NT2/D1 (cell line): ENCODE measurements at places on chromosomes 1 and 21.
A peak's percentile ranks its signal among the peaks of the same experiment; 100 is the strongest.

- DNase-seq, result no peak
These were observed 70.9 kb upstream of the EDEM3 start for GRCh38 chr1:184825571-184825970.

DNA sequence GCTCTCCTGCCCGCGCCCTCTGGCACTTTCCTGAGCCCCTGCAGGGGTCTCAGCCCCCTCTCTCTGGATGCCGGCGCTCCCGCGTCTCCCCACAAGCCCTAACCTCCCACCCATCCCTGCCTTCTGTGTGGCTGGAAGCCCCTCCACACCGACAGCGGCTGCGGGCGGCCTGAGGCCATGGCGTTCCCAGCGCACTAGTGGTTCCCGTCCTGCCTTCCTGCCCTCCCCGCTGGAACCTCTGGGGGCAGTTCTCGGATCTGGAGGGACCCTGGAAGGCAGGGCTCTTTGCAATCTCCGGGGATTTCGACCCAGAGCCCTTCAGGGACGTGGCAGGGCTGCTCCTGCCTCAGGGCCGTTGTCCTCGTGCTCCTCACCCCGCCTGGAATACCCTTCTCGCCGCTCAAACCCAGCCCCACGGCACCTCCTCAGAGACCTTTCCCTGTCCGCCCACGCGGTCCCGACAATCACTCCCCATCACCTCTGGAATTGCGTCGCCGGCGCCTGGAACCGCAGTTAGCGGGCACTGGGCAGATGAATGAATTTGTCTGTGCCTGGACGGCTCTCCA lies 493 bp upstream of the ESPN start:
- DNase-seq, result no peak

GRCh38 chr1:13528320-13528719 lies 14.5 kb upstream of the LRRC38 start:
- no peak for DNase-seq

GRCh38 chr1:162663086-162663485 lies 30.8 kb downstream of the DDR2 start:
- DNase-seq, result no peak

DNA sequence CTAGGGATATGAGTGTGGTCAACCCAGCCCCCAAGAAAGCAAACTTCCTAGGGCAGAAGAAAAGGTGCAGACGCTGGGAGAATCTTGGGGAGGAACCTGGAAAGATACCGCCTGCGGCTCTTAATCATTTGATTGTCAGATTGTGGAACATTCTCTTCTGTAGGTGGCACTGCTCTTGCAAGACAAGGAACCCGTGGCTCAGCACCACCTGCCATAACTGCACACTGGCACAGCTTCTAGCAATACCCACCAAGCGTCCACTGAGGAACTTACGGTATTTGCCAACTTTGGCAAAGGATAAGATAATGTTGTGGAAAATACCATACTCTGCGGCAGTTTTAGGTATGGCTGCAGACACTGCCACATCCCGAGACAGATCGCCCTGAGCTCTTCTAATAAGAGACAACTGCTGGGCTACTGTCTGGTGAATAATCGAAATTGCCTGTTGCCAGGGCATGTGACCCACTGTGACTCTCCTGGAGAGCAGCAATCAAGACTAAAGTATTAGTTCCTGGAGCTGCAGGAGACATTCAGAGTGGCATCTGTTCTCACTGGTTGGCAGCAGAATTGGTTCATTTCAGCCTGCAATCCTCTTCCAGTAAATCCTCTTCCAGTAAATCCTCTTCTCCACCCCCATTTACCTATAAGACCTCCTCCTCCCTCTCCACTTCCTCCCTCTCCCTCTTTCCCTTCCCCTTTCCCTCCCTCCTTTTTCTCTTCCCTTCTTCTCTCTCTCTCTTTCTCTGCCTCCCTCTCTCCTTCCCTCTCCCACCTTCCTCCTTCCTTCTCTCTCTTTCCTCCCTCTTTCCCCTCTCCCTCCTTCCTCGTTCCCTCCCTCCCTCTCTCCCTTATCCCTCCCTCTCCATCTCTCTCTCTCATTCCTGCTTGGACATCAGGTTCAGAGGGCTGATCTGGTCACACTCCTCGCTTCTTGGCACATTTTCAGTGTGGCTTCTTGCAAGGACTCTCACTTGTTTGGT lies 49.7 kb upstream of the B3GALT5 start:
- DNase-seq, result no peak

- peak; percentile 99 for DNase-seq
These were observed at the start of gene BSDC1 for GRCh38 chr1:32394141-32394889. BSDC1 (minus strand) TSS chr1:32394441; CDS start chr1:32394414, 27 bp downstream.

GRCh38 chr1:63980740-63981407 lies 207.1 kb downstream of the ROR1 start:
- no peak for DNase-seq

DNA sequence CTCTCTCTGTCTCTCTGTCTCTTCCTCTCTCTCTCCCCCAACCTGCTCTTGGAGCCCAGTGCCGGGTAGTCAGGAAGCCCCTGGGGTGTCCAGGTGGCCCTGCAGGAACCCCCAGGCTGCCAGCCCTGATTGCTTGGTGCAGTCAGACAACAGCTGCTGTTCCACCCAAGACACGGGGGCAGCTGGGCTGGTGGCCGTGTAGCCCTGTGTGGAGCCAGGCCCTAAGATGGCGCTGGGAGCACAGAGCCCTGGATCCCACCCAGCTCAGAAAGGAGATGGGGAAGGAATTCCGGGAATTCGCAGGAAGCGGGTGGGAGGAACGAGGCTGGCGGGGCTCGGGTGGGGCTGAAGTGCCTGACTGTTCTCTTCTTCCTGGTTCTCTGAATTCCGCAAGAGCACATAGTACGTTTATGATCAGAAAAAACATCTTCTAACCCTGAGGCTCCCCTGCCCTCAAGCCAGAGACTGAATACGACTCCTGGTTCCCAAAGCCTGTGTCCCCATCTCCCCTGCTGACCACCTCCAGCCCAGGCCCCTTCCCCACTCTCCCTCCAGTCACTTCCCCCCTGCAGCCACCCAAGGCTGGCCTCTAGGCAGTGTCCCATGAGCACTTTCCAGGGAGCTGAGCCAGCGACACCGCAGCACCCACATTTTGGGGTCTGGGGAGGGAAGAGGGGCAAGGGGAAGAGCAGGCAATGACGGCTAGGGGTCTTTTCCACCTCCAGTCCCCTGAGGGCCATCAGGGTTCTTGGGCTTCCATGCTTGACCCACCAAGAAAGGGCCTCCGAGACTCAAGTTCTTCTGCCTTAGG lies 55.0 kb downstream of the WNT9A start:
- no peak for DNase-seq

DNA sequence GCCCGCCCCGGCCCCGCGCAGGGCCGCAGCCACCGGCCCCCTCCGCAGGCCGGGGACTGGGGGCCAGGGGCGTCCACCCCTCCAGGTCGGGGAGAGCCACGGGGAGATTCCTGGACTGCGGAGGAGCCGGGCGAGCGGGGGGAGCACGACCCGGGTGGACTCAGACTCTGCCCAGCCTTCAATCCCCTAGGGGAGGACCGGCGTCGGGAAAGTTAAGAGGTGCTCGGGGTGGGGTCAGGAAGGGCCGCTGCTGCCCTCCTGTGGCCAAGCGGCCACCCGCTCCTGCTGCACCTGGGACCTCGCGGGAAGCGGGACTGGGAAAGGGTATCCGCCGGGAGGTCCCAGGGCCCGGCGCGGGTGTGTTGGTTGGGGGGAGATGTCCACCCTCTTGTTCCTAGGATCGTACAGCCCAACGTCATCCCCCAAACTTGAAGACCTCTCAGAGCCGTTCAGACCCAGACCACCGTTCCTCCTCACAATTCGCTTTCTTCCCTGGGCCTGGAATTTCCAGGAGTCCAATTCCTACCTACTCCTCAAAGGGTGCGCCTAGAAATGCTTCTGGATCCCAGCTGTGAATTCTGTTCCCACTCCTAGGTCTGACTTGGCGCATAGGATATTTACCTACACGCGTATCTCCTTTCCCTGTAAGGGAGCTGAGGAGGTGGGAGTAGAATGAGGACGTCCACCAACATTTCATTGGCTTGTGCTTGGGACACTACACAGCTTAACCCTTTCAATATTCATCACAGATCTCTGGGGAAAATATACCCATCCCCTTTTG lies 484 bp upstream of the RHOC start:
- peak; percentile 89 for DNase-seq

- no peak for DNase-seq
These were observed 63.4 kb upstream of the LAX1 start for GRCh38 chr1:203701606-203702005.

GRCh38 chr1:39841429-39841828 lies 41.9 kb downstream of the TRIT1 start:
- DNase-seq, result peak; percentile 11

- peak; percentile 80 for DNase-seq
These were observed at the start of gene ZYG11B for GRCh38 chr1:52726265-52727113. ZYG11B (plus strand) TSS chr1:52726453; CDS start chr1:52726654, 201 bp downstream.

DNA sequence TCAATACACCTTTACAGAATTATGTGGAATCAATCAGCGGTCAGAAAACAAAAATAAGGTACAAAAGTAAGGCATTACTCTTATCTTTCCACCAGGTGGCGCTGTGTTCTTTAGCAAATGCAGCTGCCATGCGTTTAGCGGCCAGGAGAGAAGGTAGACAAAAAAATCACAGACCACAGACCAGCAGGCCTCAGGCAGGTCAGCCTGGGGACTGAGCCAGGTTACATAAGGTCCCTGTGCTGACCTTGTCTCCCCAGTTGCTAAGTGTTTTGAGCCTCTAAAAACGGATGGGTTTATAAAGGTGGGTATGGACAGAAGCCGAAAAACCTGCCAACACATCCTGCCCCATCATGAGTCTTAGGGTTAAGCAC lies 2.8 kb downstream of the RGS16 start:
- peak; percentile 90 for DNase-seq

DNA sequence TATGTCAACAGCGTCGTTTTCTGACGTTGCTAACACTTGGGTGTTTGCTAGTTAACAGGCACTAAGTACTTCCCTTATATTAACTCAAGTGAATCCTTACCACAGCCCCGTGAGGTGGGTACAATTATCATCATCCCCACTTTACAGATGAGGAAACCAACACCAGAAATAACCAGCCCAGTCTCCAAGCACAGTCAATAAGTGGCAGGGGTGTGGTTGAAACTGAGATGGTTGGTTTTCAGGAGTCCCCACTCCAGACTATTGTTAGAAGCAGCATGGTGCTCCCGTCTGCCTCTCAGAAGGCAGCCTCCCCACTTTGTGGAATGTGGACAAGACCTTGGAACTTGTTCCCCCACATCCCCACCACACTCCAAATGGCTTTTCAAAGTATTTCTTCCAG lies 45.7 kb upstream of the ACOT11 start:
- DNase-seq, result no peak

- no peak for DNase-seq
These were observed 160.2 kb downstream of the PSMG1 start for GRCh38 chr21:39022863-39023693.

GRCh38 chr1:187878883-187879282 lies 1050.1 kb downstream of the PLA2G4A start:
- no peak for DNase-seq

- DNase-seq, result no peak
These were observed 452.9 kb upstream of the CXADR start for GRCh38 chr21:17059936-17060335.

DNA sequence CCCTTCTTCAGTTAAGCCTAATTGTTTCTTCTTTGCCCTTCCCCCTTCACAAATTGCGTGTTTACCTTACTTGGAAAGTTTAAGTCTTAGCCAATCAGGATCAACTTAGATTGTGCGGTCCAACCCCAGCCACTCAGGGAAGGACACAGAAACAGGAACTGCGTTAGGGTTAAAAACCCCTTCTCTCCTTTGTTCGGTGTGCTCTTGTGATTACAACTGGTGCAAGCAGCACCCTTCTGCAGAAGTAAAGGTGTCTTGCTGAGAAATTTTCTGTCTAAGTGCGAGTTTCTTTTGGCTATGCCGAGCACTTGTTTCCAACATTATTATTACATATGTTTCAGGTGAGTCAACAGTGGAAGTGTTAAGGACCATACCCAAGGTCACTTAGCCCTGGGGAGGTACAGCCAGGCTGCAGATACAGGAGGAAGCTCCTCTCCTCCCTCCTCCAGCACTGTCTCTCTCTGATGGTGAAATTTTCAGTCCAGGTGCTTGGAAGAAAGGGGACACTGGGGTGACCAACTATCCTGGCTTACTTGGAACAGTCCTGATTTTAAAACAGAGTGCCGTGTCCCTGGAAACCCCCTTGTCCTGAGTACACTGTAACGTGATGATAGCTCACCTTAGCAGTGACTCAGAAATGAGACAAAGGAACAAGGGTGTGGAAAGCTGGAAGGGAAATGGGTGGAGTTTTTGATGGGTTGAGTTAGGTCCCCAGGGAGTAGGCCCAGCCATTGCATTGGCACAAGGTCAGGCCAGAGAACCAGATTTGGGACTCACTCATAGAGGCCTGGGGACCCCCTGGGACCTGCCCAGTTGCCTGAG lies 68.7 kb upstream of the KLHDC7A start:
- DNase-seq, result no peak

DNA sequence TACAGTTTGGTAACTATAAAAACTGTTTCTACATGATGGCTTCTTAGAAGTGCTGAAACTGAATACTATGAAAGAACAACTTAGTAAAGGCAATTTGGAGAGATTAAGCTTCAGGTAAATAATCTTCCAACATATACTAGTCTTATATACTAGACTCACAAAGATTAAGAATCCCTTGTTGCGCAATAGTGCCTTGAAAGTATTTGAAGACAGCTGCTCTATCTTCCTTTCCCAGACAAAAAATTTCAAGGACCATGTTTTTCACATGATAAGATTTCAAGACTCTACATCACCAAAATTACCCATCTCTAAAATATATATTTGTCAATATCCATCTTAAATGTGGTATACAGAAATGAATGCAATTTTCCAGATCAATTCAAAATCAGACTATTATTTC lies 37.7 kb upstream of the ASPM start:
- no peak for DNase-seq

DNA sequence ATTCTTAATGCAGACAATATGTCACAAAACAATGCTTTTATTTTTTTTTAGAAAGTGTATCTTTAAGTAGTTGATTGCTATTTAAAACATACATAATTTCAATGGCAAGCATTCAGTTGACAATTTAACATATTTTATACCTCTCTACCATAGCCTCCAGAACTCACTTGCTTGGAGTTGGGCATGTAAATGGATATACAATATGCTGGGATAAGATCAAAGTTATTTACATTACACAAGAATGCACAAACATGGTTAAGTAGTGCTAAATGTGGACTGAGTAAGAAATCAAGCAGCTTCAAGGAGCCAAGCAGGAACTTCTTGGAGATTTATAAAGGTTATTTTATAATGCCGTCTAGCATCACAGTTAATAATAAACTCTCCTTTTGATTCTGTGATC lies 17.0 kb downstream of the CLCA4 start:
- DNase-seq, result no peak

GRCh38 chr1:30414851-30415165 lies 308.6 kb downstream of the MATN1 start:
- DNase-seq, result no peak

- no peak for DNase-seq
These were observed 1.0 kb downstream of the KRTCAP2 start for GRCh38 chr1:155171836-155172731.
